ENCODE measurements at places on chromosomes 5 and 9.

GRCh38 chr9:96064826-96065481 is 189.5 kb downstream of the ERCC6L2 start:
- DNase-seq = no peak

DNA sequence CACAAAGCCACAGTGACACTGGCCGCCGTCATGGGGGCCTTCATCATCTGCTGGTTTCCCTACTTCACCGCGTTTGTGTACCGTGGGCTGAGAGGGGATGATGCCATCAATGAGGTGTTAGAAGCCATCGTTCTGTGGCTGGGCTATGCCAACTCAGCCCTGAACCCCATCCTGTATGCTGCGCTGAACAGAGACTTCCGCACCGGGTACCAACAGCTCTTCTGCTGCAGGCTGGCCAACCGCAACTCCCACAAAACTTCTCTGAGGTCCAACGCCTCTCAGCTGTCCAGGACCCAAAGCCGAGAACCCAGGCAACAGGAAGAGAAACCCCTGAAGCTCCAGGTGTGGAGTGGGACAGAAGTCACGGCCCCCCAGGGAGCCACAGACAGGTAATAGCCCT is 26.1 kb downstream of the HRH2 start:
- no peak for DNase-seq

- DNase-seq = no peak
These were observed 565.5 kb downstream of the ZNF608 start for GRCh38 chr5:124180875-124181461.

- DNase-seq = no peak
These were observed 1.2 kb downstream of the ENTREP1 start for GRCh38 chr9:69326261-69326660.

- no peak for DNase-seq
These were observed 625.5 kb upstream of the RORB start for GRCh38 chr9:73871636-73872035.

DNA sequence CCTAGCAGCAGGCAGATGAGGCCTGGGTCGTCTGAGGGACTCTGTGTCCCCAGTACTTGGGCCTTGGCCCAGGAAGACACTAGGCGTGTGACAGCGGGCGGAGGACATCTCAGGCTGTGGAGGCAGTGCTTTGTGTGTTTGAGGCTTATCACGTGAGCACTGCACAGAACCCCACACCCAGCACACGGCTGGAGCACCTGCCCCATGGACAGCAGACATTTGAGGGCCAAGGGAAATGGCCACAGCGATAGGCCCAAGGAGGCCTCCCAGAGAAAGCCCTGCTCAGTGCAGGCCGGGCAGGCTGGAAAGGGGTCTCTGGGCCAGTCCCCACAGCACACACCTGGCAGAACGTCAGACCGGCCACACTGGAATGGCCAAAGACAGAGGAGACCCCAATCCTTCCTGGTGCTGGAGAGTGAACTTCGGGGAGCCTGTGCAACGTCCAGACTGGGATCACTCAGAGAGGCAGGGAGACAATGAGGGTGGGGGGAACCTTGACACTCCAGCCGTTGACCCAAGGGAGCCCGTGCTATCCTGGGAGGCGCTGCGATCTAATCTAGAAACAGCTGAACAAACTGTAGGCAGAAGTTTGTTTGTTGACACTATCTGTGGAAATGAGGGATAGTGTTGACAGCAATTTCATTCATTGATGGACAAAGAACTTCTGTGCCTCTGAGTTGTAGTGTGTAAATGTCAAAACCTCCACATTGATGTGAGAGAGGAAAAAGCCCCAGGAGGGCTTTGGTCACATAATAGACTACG is 19.6 kb upstream of the FLT4 start:
- DNase-seq = no peak

DNA sequence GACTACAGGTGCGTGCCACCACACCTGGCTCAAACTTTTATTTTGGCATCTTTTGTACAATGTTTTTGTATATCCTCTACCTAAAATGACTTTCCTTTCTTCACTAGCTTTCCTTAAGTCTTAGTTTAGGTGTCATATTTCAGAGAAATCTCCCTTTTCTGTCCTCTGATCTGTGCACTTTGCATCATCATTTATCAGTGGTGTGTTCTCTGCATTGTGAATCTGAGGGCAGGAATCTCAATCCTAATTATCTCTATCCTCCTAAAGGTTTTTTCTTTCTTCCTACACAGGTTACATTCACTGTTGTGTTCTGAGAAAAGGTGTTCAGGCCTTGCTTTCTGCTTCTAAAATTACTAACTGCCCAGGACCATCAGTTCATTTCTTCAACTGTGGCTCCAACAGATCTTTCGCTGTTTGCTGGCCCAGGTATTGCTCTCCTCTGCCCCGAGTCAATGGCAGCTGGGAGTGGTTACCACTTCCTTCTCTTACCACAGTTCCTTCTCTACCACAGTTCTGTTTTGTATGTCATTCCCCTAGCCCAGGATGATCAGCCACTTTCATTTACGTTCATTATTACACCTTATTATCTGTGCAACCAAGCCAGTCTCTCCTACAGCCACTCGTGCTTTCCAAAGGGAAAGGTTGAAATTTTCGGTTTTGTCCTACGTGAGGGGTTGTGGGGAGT is 14.0 kb downstream of the TGFBR1 start:
- DNase-seq = no peak

GRCh38 chr5:91074615-91075014 is 308.5 kb downstream of the ARRDC3 start:
- no peak for DNase-seq

DNA sequence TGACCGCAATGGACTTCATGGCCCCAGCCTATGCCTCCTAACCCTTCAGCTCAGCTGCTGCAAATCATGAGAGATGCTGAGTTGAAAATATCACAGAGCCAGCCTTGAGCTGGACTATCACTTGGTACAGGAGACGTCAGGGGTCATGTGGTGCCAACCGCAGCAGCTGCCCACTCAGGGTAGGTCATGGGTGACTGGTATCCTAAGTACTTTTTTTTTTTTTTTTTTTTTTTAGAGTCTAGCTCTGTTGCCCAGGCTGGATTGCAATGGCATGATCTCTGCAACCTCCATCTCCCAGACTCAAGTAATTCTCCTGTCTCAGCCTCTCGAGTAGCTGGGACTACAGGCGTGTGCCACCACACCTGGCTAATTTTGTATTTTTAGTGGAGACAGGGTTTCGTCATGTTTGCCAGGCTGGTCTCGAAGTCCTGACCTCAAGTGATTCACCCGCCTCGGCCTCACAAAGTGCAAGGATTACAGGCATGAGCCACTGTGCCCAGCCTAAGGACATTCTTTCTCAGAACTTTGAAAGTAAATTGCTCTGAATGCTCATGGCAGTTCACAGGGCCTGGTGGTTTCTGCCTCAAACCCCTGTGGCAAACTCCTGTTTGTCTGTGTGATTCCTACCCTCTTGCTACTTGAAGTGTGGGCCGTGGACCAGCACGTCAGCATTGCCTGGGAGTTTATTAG is 21.3 kb downstream of the WWC1 start:
- DNase-seq = no peak

GRCh38 chr5:20020247-20020646 is 32.2 kb upstream of the CDH18 start:
- DNase-seq = no peak

DNA sequence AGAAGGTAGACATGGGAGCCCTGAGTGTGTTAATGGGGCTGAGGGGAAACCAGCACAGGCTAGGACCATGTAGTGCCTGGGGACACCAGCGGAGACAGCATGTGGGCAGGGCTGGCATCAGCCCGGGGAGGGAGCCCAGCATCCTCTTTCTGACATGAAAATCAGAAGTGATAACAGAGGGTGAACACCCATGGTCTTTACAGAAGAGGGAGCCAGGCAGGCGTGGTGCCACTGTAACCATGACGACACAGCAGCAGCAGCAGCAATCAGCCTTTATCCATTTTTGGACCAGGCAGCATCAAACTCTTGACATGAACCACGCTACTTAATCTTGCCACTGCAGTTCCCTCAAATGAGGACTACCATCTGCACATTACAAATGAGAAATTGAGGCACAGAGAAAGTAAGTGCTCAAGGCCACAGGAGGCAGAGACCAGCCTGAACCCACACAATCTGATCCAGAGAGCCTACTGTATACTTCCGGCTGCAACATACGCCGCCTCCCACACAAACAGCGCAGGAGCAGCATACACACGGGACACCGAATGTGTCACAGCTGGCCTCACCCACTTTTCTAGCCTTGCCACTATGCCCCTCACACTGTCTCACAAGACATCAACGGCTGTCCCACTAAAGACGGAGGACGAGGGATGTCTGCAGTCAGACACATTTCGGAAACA is 23.8 kb downstream of the CAMSAP1 start:
- DNase-seq = no peak

DNA sequence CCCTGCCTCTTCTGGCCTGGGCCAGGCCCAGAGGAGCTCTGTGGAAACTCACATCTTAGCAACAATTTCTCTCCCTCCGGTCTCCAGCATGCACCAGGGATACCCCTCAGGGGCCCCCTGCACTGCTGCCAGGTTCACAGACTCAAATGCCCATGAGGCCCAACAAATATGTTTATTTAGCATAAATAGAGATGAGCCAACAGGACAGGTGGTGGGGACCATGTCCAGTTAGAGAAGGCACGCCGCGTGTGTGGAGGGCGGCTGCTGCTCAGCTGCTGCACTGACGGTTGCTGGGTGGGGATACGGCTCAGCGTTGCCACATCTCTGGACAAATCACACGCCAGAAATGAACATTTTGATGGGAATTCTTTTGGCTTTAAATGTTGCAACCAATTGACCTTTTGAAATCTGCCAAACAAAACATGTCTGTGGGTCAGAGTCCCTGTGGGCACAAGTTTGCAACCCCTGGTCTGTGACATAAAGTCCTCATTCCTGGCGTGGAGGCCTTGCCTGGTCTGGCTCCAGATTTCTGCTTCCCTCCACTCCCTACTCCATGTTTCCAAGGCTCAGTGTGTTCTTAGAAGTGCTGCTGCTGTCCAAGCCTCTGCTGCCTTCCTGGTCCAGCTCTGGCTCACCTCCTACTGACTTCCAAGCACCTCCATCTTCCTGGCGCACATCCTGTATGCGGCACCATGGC is 88.9 kb downstream of the AMBP start:
- no peak for DNase-seq

GRCh38 chr9:89323390-89323789 is 5.1 kb downstream of the SECISBP2 start:
- no peak for DNase-seq

DNA sequence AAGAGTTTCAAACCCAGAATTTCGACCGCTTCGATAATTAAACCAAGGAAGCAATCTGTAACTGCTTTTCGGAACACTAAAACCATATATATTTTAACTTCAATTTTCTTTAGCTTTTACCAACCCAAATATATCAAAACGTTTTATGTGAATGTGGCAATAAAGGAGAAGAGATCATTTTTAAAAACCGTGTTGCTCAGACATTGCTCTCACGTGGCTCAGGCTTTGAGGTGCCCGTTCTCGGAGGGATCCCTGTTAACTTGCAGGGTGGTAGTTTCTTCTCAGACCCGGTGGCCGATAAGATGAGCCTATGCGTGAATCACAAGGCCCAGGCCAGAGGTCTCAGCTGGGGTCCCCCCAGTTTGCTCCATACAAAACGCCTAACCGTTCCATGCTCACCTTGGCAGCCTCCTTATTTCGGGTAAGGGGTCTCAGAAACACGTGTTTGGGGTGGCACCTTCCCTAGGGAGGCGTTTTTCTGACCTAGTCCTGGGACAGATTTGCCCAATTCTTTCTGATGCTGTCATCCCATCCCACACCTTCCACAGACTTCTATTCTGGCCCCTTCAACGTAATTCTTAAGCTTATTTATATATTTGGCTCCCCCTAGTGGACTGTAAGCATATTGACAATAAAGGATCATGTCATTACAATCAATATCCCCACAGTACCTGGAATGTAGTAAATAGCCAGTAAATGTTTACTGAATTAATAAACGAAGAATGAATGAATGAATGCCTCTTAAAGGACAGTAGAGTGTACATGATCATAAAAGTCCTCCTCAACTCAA is 48.1 kb downstream of the THBS4 start:
- peak; percentile 24 for DNase-seq

DNA sequence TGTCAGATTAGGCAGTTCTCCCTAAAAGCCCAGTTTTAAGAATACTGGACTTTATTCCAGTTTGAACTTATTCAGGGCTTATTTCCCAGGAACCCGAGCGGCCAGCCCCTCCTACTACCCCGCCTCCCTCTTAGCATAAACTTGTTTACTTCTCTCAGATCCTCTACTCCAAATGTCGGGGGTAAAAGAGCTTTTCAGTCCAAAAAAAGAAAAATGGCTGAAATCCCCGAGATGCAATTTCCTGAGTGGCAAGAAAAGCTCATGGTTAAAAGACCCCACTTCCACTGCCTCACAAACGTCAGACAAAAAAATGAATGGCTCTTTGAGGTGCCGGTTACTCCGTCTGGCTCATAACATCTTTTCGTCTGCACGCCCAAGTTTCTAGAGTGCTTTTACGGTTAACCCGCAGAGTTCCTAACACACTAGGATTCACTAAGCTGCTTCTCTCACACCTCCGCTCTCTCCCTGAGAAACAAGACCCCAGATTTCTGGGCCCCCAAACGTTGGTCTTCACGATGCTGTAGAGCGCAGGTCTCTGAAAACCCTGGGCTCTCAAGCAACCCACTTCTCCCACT is 402 bp downstream of the BRD8 start:
- DNase-seq = peak; percentile 24

GRCh38 chr5:58890701-58891085 is 307.8 kb downstream of the RAB3C start:
- DNase-seq = no peak

- no peak for DNase-seq
These were observed 1.5 kb downstream of the HAUS6 start for GRCh38 chr9:19101203-19101602.

DNA sequence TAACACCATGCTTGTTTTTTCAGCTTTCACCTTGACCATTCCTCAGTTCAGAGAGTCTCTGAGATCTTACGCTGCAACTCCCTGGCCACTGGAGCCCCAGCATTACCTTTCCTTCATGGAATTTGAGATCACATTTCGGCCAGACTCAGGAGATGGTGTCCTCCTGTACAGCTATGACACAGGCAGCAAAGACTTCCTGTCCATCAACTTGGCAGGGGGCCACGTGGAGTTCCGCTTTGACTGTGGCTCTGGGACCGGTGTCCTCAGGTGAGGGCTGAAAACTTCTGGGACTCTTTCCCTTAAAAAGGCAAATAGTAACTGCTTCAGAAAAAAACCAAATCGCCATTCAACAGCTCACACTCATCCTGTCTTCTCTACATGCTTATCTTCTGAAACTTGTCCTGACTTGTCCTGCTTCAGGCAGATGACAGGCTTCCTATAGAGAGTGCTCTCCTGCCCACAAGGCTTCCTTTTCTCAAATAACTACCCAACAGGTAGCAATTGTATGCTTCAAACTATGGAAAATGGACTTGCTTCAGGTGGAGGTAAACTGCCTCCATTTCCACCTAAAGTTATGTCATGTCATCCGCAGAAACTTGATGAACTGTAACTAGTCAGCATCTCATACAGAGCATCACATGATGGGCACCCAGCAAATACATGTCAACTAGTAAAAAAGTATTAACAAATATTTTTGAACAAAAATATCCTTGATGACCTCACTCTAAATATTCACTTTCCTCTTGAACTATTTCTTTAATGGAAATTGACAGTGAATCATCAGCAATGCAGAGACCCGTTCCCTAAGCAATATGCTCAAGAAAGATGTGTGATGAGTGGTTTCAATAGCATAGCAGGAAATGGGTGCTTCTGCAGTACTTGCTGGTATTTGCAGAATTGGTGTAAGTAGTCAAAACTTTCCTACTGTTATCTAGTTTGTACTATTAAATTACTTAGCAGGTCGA is 129.2 kb downstream of the LIFR start:
- no peak for DNase-seq
